Ascending aorta (tissue), 2 donors: ENCODE measurements at places on chromosomes 12 and 14. TPM values are rescaled to one million over a fixed set of nuclear protein-coding genes. Genes with fewer than 3 reads are reported as not detected.

Gene SBNO1
- total RNA-seq = 9.8 TPM

Gene NAV3
- total RNA-seq = 9.7 TPM

Gene PEX5
- total RNA-seq = 61.7 TPM

Gene CLEC2D
- total RNA-seq = not detected

Gene HSPA2
- total RNA-seq = 22.9 TPM

Gene RBP5
- total RNA-seq = 0.96 TPM

Gene MDM1
- 9.5 TPM for total RNA-seq

Gene TMEM179
- not detected for total RNA-seq

Gene DAO
- total RNA-seq = not detected

Gene AKAP3
- total RNA-seq = 2.8 TPM
